Activated effector memory CD4-positive, alpha-beta T cell treated with anti-CD3 and anti-CD28 coated beads, Interleukin-2, amount 50 U/mL, for 16 hours (primary cell): ENCODE measurements at places on chromosomes 7 and 10.

DNA sequence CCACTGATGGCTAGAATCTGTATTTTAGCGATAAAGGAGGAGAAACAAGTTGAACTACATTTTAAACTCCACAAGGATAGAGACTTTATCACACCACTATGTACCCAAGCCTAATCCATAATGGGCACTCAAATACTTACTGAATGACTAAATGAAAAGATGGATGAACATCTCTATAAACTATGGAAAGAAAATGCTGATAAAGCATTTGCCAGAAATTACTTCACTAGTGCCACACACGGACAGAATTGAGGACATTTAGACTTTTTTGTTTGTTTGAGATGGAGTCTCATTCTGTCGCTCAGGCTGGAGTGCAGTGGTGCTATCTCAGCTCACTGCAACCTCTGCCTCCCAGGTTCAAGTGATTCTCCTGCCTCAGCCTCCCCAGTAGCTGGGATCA, 1.7 kb upstream of the NSUN6 start:
- no peak for DNase-seq

DNA sequence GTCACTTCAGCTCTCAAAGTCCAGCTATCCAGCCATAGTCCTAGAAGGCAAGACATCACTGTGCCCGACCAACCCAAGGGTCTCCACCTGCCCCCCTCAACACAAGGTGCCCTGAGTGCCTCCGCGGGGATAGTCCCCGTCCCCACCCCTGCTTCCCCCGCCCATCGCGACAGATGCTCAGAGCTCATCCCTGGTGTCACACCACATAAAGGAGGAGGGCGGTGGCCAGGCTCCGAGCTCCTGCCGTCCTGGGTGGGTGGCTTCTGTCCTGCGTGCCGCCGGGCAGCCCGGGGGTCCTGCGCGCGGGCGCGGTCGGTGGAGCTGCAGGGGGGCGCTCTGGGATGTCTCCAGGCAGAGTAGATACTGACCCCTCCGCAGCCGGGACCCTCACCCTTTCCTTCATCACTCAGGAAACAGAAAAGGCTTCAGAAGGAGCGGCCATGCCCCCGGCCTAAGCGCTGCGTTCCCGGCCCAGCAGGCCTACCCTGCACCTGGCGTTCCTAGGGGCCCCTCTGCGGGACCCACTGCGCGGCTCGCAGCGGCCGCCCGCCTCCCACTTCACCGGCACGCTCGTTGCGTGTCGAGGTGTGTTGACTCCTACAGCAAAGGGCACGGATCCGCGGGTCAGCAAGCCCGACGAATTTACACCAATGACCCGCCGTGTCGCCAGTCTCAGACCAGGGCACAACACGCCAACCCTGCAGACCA, 53.4 kb downstream of the ALOX5 start:
- DNase-seq, result peak; percentile 58

DNA sequence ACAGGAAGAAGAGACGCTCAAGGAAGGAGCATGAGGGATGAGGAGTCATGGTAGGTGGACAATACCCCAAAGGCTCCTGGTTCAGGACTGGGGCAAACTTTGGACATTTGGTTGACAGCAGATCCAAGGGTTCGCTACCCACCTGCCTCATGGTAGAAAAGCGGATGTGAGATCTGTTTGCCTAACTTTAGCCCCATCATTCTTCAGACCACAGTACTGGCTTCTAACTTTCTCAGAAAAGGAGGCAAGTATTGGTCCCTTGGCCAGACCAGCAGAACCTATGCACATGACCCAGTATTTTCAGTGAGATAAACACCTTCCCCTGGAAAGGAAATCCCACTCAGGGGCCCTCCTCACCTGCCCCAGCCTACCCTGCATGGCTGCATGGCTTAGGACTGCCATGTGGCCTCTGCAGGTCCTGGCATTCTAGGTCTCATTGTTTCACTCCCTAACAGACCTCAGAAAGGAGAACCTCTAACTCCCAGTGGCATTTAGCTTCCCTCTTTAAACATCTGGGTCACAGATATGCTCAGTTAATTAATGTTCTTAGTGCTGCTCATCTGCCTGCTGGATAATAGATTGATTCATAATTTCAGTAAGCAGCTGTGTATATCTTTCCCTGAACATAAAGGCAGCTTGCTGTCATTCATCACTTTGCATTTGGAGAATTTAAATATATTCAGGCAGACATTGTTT, 574.1 kb downstream of the GALNT17 start:
- DNase-seq, result no peak

DNA sequence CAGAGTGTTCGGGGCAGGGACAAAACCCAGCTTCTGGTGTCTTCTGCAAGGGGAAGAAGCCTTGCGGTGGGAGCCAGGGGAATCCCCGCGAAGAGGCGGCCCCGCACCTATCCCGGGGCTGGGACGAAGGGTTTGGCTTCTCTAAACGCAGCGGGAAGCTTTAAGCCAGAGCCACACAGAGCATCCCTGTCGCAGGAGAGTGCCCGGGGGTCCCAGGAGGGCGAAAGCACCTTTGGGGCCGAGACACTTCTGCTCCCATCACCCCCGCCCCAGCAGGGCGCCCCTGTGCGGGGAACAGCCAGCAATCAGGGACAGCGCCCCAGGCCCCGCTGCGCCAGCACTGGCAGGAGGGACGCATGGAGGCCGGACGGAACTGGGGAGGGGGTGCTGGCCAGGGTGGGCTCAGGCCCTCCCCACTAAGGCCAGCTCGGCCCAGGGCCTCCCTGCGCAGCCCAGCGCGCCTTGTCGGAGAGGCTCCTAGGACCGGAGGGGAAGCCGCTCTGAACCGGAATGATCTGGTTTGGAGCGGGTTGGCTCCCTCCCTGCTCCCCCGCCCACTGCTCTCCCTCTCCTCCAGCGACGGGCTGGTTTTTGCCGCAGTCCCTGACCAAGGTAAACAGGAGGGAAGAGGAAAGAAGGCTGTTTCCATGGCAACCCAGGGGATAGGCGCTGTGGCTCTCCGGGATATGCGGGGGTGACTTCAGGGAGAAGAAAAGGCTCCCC, 63.9 kb downstream of the TMEM209 start:
- peak; percentile 81 for DNase-seq
